Neuronal stem cell (in vitro differentiated cells): ENCODE measurements at places on chromosomes 11 and 22.

DNA sequence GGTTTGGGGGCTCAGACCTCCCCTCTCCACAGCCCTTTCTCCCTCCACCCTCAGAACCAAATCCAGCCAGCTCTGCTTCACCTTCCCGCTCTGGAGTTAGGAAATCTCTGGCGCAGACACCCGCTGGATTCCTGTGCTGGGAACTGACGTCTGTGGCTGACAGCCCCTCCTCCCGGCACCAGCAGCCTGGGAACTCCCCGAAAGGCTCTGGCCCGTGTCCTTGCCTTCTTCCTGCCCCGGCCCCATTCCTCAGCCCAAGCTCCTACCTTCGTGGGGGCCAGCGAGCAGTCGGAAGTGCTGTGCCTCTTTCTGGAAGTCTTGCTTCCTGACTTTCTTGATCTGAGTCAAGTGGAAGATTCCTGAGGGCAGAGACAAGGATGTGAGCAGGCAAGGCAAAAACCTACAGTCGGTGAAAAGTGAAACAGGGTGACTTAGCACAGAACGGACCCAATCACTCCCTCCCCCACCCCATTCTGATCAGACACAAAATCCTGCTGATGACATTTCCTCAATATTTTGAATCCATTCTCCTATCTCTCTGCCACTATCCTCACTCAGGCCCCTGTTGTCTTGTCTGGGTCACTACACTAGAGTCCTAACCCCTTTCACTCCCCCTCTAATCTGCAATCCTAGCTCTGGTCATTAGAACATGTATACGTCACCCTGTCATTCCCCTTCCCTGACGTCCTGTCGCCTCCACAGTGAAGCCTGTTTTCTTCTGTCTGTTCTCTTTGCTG lies 34.1 kb downstream of the CHRDL2 start:
- no peak for DNase-seq

GRCh38 chr11:83697518-83697917 lies 411.4 kb upstream of the CCDC90B start:
- DNase-seq, result no peak

DNA sequence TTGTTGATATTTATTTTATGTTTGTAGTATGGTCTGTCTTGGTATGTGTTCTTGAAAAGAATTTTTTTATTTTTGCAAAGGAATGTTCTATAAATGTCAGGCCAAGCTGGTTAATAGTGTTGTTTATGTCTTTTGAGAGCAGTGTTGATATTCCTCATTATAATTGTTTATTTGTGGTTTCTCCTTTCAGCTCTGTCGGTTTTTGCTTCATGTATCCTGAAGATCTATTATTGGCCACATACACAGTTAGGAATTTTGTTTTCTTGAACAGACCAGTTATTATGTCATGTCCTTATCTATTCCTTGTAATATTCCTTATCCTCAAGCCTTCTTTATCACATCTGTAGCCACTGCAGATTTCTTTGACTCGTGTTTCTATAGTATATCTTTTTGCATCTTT lies 56.5 kb downstream of the PDHX start:
- no peak for DNase-seq

DNA sequence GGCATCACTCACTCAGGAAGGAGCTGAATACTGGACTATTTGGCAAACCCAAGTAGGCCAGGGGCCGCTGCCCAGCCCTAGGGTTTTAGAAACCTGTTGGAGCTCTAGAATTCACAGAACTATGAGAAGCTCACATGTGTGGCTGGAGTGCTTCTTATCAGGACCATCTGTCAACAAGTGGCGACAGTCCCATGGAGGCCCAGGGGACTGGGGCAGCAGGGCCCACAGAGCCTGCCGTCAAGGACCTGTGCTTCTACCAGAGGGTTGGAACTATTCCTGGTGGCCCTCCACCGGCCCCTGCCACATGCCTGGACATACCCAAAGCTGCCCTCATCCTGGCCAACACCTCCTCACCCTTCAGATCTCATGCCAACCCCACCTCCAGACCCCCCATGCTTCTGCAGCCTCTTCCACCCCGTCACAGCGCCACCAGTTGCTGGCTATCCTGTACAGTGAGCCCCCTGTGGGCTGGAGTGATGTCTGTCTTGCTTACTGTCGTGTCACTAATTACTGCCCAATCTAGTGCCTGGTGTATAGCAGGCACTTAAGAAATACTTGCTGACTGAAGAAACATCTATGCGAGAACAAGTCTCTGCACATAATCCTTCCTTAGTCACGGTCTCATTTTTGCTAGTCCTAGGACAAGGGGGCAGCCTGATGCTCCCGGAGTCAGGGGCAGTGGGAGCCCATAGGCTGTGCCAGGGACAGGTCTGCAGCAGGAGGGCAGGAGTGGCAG lies 27.2 kb upstream of the RASL10A start:
- no peak for DNase-seq

DNA sequence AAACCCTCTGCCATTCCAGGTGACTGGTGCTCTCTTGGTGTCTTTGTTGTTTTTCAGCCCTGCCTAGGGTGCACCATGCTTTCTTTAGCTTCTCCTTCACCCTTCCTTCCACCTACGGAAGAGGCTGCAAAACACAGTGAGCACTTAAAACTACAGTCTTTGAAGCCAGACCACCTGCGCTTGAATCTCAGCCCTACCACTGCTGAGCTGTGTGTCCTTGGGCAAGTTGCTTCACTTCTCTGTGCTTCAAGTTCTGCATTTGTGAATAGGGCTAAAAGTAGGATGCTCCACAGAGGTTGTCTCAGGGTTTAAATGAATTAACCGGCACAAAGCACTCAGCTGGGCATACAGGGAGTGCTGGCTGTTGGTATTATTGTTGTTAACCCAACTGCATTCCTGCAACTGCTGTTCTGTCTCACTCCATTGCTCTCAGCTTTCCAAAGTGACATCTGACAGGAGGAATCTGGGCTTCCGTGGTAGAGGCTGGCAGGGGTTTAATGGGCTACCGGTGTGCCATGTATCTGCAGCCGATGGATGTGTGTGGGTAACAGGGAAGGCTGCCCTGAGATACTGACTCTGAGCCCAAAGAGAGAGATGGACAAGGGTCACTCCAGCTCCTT lies 139.3 kb downstream of the FBXO7 start:
- no peak for DNase-seq

GRCh38 chr11:128628686-128629085 lies 41.3 kb upstream of the ETS1 start:
- no peak for DNase-seq

DNA sequence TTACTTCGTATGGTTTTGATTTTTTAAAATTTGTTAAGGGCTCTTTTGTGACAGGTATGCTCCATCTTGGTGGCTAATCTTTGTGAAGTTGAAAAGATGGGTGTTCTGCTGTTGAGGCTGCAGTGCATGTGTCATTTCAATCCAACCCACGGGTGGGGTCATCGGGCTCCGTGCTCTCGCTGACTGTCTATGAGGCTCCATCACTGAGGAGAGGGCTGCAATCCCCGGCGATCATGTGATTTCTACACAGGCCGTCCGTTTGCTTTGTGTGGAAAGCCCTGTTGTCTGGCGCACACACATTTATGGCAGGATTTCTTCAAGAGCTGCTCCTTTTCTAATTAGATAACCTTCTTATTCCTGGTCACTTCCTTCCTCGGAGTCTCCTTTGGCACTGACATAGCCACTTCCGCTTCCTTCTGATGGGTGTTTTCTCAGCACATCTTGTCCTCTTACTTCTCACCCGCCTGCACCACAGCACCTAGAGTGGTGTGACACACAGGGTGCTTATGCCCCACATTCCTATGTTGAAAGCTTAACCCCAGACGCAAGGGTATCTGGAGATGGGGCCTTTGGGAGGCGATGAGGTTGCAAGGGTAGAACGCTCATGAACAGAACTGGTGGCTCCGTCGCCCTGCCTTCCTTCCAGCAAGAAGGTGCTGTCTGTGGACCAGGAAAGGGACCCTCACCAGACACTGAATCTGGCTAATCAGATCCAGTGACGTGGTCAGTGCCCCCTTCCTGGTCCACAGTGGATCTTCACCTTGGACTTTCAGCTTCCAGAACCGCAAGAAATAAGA lies 9.4 kb downstream of the MOB2 start:
- no peak for DNase-seq

- DNase-seq, result no peak
Observed at GRCh38 chr22:48804811-48805301, 1022.8 kb downstream of the BRD1 start.

GRCh38 chr22:44524806-44525205 lies 26.8 kb upstream of the RTL6 start:
- DNase-seq, result no peak

DNA sequence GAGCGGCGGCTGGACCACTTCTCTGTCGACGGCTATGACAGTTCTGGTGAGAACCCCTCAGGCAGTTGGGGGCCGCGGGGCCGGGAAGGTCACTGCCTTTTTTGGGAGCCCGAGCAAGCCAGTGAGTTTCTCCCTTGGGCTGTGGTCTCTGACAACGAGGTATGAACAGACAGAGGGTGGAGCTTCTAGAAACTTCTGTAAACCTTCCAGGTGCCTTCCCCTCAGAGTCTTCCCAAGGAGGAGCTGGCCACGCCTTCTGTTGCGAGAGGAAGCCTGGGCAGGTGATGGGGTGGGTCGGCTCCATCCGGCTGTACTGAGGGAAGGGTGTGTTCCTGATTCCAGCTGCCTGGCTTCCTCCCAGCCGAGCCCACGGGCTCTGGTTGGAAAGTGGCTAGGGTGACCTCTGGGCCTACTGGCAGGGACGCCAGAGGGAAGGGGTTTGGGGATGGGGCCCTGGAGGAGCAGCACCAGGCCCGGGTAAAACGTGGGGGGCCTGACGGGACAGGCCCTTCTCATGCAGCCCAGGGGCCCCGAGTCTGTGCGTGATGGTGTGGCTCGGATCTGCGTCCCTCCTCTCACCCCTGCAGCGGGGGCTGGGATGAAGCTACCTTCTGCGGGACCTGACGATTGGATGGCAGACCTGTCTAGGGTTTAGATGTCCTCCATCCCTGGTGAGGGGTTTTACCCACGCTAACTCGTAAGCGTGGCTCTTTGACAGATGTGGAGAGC lies 110.8 kb downstream of the KCNQ1OT1 start:
- DNase-seq, result no peak

- DNase-seq, result no peak
Observed at GRCh38 chr22:46072110-46072881, 78.0 kb upstream of the PPARA start.

- no peak for DNase-seq
Observed at GRCh38 chr22:50281957-50282356, 11.8 kb upstream of the MAPK11 start.

DNA sequence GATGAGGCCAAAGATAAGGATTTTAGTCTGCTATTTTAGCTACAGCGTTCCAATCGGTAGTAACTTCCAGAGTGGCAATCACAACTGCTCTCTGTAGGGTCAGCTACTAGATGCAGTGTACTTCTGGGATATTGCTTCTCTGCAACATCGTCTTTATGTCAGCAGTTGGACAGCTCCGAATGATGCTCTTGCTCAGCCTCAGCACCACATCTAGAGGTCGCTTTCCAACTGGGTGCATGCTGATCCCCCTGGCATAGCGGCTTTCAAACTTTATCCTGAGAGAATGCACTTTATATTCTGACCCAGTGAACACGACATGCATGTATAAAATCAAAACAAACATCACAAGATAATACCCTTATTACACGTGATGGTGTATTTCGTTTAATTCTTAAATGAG lies 219.6 kb downstream of the C11orf87 start:
- DNase-seq, result peak; percentile 48

DNA sequence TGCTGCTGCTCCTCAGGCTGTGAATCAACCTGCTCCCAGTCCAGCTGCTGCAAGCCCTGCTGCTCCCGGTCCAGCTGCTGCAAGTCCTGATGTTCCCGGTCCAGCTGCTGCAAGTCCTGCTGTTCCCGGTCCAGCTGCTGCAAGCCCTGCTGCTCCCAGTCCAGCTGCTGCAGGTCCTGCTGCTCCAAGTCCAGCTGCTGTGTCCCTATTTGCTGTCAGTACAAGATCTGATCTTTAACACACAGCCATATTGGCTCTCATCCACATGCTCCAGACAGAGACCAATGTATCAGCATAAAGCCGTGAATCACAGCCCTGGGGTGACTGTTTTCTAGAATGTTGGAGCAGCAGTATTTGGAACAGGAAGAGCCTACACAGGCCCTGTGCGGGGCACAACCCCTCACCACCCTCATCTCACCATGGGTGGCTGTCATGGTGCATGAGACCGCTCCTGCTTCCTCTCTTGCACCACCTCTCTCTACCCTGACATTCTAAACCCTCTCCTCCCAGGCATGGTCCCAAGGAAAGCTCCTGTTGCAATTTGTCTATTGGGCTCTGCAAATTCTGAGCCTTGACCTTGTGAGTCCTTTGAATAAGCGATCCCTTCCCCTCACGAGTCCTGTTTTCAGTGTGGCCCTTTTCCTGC lies 3.5 kb downstream of the KRTAP5-10 start:
- no peak for DNase-seq

GRCh38 chr22:26008587-26008986 lies 160.7 kb upstream of the SEZ6L start:
- no peak for DNase-seq

GRCh38 chr11:130465263-130465662 lies 16.8 kb downstream of the ADAMTS15 start:
- DNase-seq, result no peak

- no peak for DNase-seq
Observed at GRCh38 chr22:29773233-29773632, 6.1 kb downstream of the UQCR10 start.

GRCh38 chr22:36233796-36234195 lies 5.5 kb downstream of the APOL2 start:
- no peak for DNase-seq

- DNase-seq, result no peak
Observed at GRCh38 chr11:63532799-63533475, 3.7 kb upstream of the PLAAT4 start.

DNA sequence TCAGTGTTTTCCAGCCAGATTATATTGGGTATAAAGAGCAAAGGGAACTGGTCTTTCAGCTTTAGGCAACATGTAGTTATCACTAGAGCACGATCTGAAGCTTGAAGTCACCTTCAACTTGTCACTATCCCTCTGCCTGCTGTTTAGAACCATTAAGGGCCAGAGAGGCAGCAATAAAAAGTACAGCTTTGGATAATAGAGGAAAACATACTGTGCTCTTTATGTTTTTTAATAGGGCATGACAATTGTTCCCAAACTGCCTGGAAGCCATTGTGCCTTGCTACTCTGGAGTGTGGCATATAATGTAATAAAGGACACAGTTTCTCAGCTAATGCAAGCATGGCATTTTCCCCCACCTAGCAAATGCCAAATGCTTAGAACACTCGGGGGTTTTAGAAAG lies 1912.0 kb upstream of the RAG2 start:
- DNase-seq, result no peak

- no peak for DNase-seq
Observed at GRCh38 chr22:39173787-39174497, 21.5 kb upstream of the CBX7 start.

- DNase-seq, result no peak
Observed at GRCh38 chr11:95296621-95297025, 65.6 kb upstream of the SESN3 start.

DNA sequence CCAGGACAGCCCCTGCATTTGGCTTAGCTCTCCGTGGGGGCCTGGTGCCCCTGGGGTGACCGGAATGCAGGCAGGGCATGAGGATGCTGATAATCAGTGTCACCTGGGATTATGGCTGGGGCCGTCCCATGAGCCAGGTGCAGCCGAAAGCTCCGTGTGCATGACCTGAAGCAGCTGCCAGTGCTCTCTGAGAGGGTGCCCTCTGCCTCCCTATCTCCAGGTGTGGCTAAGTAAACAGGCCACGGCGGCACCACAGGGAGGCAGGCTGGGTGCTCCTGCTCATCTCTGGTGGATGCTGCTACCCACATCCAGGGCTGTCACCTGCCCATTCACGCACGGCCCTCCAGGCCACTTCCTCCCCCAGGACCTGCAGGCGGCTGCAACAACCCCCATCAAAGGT lies 29.8 kb downstream of the DUSP8 start:
- DNase-seq, result no peak
